ENCODE measurements at places on chromosomes 2 and 18.

- DNase-seq, result peak; percentile 35
Measured at GRCh38 chr18:22930089-22930713, 2.9 kb upstream of the RBBP8 start.

DNA sequence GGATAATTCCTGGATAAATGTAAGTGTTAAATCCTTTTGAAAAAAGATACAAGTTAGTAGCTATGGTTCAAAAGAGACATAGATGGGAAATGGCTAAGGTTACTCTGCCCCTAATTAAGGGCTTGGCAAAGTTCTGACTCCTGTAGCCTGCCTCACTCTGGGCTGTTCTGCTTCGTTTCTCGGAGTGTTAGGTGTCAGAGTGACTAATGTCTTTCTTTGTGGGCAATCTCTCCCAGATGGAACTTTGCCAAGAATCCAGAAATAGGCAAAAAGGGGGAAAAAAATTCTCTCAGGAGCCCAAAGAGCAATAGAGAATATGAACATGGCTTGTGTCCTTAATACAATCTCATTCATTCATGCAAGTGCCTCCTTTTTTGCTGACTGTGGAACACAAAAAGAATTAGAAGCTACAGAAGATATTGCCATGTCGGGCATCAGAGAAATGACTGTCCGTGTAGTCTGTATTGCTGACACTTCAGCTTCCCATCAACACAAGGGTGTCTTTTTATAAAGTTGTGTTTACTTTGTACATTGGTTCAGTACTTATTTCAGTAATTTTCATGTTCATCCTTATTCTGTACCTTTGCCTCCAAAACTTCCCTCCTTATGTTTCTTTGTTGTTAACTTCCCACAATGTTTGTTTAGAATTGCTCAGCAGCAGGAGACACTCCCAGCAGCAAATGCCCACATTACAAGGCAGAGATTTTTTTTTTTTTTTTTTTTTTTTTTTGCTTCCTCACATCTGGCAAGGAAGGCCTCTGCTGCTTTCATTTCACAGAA lies 134.0 kb downstream of the FTCDNL1 start:
- DNase-seq, result no peak

GRCh38 chr18:74278058-74278457 lies 13.7 kb downstream of the CYB5A start:
- DNase-seq, result no peak

DNA sequence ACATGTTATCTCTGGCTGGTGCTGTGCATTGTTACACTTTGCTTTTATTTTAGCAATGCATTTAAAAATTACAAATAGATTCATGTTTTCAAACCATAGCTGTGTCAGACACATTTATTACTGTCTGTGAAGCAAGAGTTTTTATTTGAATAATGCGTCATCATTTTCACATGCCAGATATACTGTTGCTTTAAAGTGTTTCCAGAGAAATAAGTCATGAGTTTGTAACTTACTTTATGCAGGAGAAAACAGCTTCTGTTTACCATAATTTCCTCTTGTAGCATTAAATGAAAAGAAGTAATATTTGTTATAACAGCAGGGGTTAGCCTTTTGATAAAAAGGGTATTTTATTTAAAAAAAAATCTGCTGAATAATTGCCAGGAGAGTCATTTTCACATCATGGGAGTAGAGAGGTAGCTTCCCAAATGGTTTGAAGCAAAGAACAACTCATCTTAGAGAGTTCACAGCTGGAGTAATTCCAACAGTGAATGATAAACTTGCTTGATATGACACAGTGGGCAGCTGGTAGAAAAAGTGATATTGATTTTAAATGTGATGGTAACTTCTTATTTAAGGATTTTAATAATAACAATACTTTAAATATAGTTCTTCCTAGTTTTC lies 1274.5 kb upstream of the CRIM1 start:
- DNase-seq, result no peak

DNA sequence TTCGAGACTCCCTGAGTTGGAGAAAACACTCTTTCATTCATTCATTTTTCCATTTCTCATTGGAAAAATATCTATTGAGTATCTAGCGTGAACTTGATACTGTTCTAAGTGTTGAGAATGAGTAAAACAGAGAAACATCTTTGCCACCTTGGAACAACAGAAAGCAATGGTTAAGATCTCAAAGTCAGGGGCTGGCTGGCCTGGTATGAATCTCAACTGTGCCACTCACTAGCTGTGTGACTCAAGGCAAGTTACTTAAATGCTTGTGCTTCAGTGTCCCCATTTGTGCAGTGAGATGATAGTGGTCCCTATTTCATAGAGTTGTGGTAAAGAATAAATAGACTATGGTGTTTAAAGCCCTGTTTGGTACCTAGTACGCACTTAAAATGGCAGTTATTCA lies 415.2 kb downstream of the NBAS start:
- DNase-seq, result no peak

- no peak for DNase-seq
Measured at GRCh38 chr2:83368916-83369315, 1090.2 kb downstream of the SUCLG1 start.

- no peak for DNase-seq
Measured at GRCh38 chr2:62722679-62723078, 17.2 kb downstream of the EHBP1 start.

DNA sequence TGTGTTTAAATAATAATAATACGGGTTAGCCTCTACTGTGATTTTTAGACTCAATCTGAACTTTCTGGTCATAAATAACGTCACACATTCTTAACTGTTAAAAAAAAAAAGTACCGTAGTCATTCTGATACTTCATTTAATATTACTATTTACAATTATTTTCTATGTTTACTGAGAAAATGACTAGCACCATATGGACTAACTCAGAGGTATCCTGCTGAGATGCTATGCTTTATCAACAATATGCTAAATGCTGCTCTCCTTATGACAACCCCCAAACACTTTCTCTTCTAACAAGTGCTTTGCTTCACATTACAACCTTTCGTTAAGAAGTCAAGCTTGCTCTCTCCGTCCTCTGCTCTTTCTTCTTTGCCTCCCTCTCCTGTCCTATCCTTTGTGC lies 182.1 kb downstream of the AFF3 start:
- DNase-seq, result no peak

DNA sequence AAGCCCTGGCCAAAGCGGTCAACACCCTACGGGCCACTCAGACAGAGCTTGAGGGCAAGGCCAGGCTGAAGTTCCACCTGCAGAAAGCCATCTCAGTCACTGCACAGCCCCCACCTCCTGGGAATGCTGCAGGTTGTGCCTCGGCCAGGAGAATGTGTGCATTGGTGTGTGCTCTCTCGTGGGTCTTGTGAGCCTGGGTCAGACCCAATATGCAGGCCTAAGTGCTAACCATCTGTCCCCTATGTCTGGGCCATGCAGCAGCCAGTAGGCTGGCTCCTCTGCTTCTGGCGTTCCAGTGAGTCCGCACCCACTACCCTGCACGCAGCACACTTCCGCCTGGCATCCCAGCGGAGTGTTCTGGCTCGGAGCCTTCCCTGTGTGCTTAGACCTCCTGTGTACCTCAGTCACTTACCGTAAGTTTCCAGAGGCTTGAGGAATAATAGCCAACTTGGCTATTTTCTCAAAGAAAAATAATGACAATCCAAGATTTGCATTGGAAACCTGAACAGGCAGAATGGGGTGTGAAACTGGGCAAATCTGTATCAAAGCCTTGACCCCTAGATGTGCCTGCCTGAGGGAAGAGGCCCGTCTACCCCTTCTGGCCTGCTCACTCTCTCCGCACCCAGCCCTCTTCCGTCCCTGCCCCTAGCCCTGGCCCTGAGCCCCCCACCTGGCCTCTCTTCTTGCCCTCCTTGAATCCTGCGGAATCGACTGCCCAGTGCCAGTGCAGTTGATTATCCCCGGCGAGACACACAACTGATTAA lies 7.2 kb downstream of the SIX3 start:
- DNase-seq, result no peak

GRCh38 chr18:14221689-14222088 lies 89.5 kb upstream of the ZNF519 start:
- no peak for DNase-seq

DNA sequence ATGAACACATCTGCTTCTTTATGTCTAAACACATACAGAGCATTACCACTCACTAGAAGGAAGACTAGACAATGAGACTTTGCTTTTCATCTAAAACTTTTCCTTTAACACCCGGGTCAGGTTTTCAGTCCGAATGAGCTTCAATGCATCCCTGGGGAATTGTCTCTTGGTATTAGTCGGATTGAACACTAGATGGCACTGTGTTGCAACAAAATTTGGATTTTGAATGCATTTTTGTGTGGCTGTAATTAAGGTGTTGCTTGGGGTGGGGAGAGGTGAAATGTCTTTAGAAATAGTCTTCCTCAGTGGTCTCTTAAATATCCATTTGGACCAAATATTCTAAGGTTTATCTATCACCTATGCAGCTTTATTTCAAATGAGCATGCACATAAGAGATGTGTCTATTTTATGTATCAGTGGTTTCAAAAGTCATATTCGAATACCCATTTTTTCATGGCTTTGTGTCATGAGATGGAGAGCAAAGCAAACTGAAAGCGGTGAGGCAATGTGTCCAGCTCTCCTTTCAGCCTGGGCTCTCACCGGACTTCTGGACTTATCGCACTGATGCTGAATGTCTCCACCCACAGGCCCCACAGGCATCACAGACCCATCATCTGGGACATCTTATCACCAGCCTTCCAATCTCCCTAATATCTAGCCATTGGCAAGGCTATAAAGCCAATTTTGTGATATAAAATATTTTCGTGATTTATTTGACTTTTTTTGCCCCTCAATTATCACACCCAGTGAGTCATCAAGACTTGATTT lies 510.3 kb downstream of the RNF144A start:
- DNase-seq, result peak; percentile 60

- DNase-seq, result no peak
Measured at GRCh38 chr2:241111440-241111805, 9.3 kb upstream of the MTERF4 start.

GRCh38 chr2:230934231-230935129 lies 9.4 kb upstream of the GPR55 start:
- DNase-seq, result no peak

GRCh38 chr2:112547333-112547732 lies 5.1 kb downstream of the POLR1B start:
- peak; percentile 23 for DNase-seq

All from HuH-7 (cell line).